ENCODE measurements at places on chromosomes 13 and 19.

- DNase-seq: no peak
Measured at GRCh38 chr19:3359919-3360420, 6.4 kb upstream of the NFIC start.

GRCh38 chr19:56252699-56253422 is 19.7 kb upstream of the EDDM13 start:
- peak; percentile 79 for DNase-seq

- DNase-seq: no peak
Measured at GRCh38 chr19:3470500-3471128, 9.7 kb downstream of the SMIM24 start.

GRCh38 chr13:59471106-59471505 is 692.6 kb downstream of the DIAPH3 start:
- no peak for DNase-seq

- no peak for DNase-seq
Measured at GRCh38 chr13:50598338-50598737, 245.2 kb downstream of the DLEU7 start.

DNA sequence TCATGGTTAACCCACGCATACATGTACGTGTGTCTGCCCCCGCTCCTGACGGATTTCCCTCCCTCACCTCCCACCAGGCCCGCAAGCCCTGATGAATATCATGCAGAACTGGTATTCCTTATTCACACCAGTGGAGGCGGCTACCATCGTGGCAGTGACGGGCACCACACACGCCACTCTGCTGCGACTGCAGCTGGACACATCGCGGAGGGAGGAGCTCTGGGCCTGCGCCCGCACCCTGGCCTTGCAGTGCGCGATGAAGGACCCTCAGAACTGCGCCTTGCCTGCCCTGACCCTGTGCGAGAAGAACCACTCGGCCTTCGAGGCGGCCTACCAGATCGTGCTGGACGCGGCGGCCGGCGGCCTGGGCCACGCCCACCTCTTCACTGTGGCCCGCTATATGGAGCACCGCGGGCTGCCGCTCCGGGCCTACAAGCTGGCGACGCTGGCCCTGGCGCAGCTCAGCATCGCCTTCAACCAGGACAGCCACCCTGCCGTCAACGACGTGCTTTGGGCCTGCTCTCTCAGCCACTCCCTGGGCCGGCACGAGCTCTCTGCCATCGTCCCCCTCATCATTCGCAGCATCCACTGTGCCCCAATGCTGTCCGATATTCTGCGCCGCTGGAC is 35.0 kb downstream of the ZSWIM4 start:
- no peak for DNase-seq

GRCh38 chr13:97853550-97853949 is 99.9 kb upstream of the IPO5 start:
- no peak for DNase-seq

DNA sequence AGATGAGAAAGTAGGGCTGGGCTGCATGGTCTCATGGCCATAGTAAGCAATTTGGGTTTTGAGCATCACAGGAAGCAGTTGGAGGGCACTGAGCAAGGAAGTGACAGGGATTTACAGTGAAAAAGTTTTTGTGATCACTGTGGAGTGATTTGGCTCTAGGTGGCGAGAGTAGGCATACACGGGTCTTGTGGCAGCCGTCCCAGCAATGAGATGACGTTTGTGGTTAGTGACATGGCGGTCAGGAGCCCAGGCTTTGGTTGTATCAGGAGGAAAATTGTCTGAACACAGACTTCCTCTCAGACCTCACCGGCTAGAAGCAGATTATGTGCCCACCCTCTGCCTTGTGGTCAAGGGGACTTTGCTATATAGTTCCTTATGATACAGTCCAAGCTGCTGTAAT is 3.3 kb downstream of the ZNF444 start:
- no peak for DNase-seq

- no peak for DNase-seq
Measured at GRCh38 chr13:39462906-39463305, 140.1 kb downstream of the LHFPL6 start.

- DNase-seq: no peak
Measured at GRCh38 chr13:23427342-23427843, 6.1 kb downstream of the SACS start.

DNA sequence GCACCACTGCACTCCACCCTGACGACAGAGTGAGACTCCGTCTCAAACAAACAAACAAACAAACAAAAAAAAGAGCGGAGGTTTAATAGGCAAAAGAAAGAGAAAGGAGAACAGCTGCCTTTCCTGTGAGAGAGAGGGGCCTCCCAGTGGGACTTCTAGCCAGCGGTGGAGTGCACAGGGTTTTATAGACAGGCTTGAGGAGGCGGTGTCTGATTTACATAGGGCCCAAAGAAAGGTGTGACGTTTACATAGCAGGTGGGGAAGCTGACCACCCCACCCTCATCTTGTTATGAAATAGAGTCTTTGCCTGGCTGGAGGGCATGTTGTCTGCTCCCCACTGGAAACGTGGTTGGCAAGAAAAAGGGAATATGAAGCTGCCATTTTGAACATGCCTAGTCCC is 106.0 kb upstream of the CSNK1A1L start:
- DNase-seq: no peak

- DNase-seq: peak; percentile 57
Measured at GRCh38 chr19:991174-991931, 7.2 kb downstream of the WDR18 start.

GRCh38 chr19:11164879-11165406 is 9.4 kb upstream of the SPC24 start:
- no peak for DNase-seq

GRCh38 chr19:6590827-6591319 is at the start of gene CD70:
Gene CD70, minus strand, starts transcription at chr19:6591150. Its CDS starts 148 bp downstream, at chr19:6591002.
- peak; percentile 52 for DNase-seq

DNA sequence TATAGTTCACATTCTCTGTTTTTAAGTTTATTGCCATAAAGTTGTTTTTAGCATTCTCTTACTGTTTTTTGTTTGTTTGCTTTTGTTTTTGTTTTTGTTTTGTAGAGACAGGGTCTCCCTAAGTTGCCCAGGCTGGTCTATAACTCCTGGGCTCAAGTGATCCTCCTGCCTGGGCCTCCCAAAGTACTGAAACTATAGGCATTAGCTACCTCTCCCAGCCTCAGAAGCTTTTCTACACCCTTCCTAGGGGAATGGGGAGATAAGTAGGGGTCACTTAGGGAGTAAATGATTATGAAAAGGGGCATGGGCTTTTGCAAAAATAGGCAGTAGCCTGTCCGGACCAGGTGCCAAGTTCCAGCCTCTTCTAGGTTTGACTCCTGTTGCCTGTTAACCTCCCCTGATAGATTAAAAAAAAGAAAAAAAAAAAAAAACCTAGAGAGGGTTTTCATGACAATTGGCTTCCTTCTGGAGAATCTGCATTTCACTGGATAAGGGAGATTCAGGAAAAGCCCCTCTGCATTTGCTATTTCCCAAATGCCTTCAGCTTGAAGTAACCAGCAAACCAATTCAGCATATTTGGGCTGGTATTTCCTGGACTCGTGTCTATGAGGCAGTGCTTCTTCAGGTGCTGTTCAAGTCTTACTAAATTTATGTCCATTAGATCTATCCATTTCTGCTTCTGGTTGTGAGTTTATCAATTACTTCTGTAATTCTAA is 216.8 kb downstream of the TM9SF2 start:
- DNase-seq: no peak

- DNase-seq: no peak
Measured at GRCh38 chr19:51163257-51163656, 21.2 kb downstream of the SIGLEC7 start.

DNA sequence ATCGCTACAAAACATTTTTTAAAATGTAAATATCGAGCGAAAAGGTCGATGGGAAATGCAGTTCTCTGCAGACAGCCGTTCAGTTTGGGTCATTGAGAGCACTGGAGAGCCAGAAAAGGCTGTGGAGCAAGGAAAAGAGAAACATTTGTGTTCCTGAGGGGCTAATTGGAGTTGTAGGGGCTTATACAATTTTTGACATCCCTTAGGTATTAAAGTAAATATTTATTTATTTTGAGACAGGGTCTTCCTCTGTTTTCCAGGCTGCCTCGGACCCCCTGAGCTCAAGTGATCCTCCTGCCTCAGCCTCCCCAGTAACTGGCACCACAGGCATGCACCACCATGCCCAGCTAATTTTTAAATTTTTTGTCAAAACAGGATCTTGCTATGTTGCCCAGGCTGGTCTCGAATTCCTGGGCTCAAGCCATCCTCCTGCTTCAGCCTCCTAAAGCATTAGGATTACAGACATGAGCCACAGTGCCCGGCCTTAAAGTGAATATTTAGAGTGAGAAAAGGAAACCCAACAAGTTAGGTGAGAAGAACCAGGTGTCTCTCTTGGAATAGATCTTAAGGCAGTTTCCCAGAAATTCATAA is 825 bp upstream of the YIF1B start:
- no peak for DNase-seq

DNA sequence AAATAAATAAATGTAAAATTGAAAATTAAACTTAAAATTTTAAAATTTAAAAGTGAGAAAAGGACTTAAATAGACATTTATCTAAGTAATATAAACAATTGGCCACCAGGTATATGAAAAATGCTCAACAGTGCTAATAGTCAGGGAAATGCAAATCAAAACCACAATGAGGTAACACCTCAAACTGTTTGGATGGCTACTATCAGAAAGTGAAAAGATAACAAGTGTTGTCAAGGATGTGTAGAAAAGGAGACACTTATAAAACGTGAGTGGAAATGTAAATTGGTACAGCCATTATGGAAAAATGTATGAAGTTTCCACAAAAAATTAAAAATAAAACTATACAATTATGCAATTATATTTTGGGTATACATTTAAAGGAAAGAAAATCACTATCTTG is 752.2 kb downstream of the EFNB2 start:
- DNase-seq: no peak

DNA sequence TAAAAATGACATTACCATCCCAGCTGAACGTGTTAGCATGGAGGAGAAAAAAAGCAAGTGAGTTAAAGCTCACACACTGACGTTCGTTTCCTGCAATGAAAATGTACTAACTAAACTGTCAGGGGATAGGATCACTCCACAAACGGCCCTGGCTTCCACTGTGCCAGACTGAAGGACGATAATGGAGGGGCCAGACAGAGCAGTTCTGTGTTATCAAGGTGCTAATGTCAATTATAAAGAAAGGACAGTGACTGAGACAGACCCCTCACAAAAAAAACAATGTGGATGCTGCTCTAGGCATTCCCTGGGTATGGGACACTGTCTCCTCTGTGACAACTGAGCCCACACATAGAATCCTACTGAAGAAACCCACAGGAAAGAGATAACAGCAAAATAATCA is 43.7 kb upstream of the SLC15A1 start:
- DNase-seq: no peak

GRCh38 chr19:3798137-3798536 is 12.0 kb upstream of the MATK start:
- peak; percentile 52 for DNase-seq

DNA sequence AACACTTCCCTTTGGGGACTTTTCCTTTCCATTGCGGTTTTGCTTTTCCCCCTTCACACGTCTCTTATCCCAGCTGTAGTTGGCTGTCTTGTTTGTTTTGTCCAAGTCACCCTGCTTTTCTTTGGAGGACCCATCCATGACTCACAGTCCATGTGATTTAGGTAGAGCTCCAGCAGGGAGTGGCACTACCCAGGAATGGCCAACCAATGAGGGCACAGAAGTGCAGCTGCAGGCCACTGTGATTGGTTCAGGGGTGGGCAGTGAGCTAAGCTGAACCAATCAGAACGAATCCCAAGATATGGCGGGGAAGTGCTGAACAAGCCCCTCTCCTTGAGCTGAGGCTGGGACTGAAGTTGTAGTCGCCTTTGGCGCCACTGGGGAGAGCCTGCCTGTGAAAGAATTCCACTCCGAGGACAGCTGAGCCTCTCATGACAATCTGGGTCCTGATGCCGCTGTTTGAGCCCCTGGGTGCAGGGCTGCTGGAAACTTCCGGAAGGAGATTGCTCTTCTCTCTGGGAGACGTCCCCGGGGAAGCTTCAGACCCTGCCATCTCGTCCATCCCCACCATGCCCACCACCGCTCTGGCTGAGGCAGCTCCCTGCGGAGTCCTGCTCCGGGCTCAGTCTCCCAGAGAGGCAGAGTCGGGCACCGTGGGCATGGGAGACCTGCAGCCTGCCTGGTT is 62.9 kb upstream of the URI1 start:
- no peak for DNase-seq

- DNase-seq: no peak
Measured at GRCh38 chr19:28612275-28612769, 600.6 kb downstream of the UQCRFS1 start.

DNA sequence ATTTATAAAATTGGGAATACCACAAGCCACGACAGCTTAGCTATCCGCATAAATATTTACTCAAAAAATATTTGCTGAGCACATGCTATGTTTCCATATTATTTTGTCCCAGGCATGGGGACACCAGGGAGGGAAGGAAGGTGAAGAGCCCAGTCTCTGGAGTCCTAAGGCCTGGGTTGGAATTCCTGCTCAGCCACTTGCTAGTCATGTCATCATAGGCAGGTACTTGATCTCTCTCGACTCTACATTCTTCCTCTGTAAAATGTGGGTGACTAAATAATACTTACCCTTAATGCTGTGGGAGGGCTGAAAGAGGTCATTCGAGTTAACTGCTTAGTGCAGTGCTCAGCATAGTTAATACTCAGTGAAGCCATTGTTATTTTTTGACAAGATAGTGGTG is 4.3 kb upstream of the RNASEH2B start:
- no peak for DNase-seq

- DNase-seq: no peak
Measured at GRCh38 chr19:17391371-17392151, 2.4 kb downstream of the CCDC194 start.

GRCh38 chr19:18660939-18661670 is 22.4 kb upstream of the CRTC1 start:
- DNase-seq: no peak

GRCh38 chr19:41904118-41904870 is 21.3 kb downstream of the ARHGEF1 start:
- no peak for DNase-seq

DNA sequence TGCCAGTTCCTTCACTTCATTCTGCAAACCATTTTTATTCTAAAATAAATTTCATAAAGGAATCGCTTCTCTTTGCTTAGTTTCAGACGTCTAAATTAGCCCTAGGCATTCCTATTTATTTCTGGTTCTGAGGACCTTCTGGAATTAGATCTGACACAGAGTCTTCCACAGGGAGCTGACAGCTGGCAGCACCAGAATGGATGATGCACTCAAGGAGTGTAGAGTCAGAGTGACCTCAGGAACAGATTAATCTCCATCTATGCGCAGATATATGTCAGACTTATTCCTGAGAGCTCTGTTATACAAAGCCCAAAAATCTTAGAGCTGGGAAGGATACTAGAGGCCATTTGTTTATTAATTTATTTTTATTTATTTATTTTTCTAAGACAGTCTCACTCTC is 450.8 kb downstream of the HS6ST3 start:
- DNase-seq: no peak

GRCh38 chr19:43540381-43540780 is 7.4 kb downstream of the ZNF575 start:
- no peak for DNase-seq

GRCh38 chr19:49127674-49128544 is 8.6 kb downstream of the PPFIA3 start:
- DNase-seq: peak; percentile 95

DNA sequence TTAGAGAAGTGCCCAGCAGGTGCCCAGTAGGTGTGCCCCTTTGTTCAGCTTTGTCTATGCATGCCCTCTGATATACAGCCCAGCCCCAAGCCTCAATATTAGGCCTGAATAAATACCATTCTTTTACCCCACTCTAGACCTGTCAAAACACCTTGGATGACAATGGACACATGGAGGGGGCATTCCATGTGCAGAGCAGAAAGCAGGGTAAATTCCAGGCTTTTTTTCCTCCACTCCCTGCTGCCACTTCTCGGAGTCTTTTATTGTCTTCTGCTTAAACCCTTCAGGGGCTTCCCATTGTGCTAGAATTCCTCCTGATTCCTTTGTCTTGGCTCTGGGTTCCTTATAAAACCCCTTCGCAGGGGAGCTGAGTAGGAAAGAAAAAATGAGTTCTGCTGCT is 5.8 kb upstream of the FRY start:
- no peak for DNase-seq
